ENCODE measurements at places on chromosomes 11 and 22. TPM values are rescaled to one million over a fixed set of nuclear protein-coding genes. Genes with fewer than 3 reads are reported as not detected.

- no peak for DNase-seq
These were observed 122.1 kb downstream of the BCR start for GRCh38 chr22:23302171-23303002.

The HYOU1 gene
- total RNA-seq = 93.8 TPM

DNA sequence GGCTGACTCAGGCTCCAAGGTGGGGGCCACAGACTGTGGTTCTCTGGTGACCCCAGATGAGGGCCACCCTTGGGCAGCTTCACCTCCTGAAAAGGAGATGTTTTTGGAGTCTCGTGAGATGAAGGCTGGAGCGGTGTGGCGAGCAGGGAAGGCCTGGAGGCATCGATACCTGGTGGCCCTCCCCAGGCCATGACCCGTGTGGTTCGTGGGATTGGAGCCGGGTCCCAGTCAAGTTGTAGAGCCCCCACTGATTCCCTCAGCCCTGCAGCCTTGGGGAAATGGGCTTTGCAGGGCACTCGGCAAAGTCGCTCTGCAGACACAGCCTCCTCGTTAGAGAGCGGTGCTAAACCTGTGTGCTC, 1083.4 kb downstream of the BRD1 start:
- DNase-seq = no peak

DNA sequence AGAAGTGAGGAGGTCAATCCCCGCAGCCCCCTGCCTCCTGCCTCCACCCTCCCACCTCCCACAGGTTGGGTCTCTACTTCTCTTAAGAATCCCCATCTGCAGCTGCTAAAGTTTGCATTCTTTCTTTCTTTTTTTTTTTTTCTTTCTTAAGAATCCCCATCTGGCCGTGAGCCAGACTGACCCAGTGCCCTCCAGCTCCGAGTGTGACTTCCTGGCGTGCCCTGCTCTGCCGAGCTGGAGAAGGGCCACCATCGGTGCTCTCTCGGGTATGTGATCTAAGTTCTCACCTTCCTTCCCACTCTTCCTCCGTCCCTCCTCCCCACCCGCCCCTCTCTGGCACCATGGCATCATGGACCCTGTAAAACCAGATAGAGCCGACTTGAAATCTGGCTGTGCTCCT, 66.7 kb upstream of the LMO1 start:
- no peak for DNase-seq

GRCh38 chr11:12066799-12067508, 43.4 kb upstream of the MICAL2 start:
- DNase-seq = no peak

The NFAM1 gene
- 1.7 TPM for total RNA-seq

DNA sequence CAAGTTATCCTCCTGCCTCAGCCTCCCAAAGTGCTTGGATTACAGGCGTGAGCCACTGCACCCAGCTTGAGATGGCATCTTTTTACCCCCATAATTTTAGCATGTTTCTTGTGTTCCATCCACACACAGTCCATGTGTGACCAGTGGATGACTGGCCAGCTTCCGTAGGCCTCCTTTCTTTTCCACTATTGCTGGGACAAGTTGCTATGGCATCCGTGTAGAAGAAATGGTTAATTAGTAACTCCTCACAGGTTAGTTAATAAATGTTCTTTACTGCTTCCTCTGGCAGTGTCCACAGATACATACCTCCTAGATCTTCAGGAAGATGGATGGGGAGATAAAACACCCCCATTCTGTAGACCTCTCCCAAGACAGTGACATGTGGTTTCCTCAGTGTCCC, 154.3 kb upstream of the RASSF10 start:
- DNase-seq = no peak

- no peak for DNase-seq
These were observed 51.6 kb downstream of the ST14 start for GRCh38 chr11:130211144-130211543.

The OLFML1 gene
- total RNA-seq = 6.3 TPM

- no peak for DNase-seq
These were observed 127.5 kb downstream of the SIK3 start for GRCh38 chr11:116970485-116971292.

All from esophagus squamous epithelium (tissue), 5 donors.